T-helper 9 cell (primary cell): ENCODE measurements at places on chromosomes 5 and 9.

DNA sequence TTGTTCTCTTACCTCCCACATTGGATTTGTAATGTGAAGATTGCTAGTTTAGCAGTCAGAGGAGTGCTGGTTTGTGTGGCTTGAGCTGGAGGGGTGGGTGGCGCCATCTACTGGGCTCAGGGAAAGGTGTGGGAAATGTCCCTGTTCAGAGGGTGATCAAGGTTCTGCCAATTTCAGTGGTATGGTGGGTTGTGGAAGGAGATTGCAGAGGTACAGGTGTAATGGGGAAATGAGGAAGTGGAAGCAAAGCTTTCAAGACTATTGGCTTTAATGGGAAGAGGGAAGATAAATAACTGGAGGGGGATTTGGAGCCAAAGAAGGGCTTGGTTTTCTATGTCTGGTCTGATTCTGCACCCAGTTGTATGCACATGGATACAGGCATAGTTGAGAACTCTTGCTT, 76.4 kb downstream of the OSMR start:
- peak; percentile 28 for DNase-seq

DNA sequence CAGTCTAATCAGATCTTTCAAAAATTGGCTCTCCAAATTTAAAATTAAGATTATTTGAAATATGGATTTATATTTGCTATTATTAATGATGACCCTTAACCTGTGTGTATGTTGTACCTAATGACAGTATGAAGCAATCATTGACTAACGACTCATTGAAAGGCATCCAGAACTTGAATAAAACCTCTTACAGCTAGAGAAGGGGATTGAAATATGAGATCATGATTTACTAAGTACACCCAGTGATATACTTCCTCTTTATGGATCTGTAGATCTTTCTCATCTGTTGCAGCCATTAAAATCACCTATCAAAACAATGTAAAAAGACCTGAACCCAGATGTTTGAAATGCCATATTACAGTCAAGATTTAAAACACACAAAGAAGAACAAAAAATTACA, 126.5 kb downstream of the RPS23 start:
- no peak for DNase-seq

GRCh38 chr9:4973246-4973645, 11.8 kb upstream of the JAK2 start:
- DNase-seq = no peak

- no peak for DNase-seq
Measured at GRCh38 chr5:178533136-178533535, 57.1 kb downstream of the COL23A1 start.

- DNase-seq = no peak
Measured at GRCh38 chr9:120787933-120788332, 5.3 kb downstream of the FBXW2 start.

- DNase-seq = no peak
Measured at GRCh38 chr9:35757226-35757891, 3.3 kb upstream of the MSMP start.
